Psoas muscle (tissue), 8 donors: ENCODE measurements at places on chromosomes 6 and 20.

DNA sequence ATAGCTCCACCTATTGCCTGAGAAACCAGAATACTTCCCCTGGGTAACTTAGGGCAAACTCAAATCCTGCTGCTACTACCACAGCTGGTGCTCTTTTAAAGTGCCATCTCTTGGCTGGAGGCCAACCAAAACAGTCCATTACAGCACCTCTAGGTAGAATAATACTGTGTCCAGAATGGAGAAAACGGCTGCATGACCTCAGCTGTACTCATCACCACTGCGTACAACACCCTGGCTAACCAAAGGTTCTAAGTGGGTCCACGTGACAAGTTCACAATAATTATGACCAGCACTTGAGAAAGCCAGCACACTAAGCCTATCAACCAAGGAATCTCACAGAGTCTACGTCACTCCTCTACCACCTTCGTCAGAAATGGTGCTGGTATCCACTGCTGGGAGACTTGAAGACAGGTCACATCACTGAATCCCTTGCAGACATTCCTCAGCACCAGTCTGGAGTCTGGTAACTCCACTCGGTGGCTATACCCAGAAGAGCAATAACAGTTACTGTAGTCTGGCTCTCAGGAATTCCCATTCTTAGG, 40.9 kb upstream of the PKIB start:
- no peak for DNase-seq

- DNase-seq: no peak
Measured at GRCh38 chr20:61300293-61300692, 48.2 kb downstream of the CDH4 start.

- no peak for DNase-seq
Measured at GRCh38 chr6:126367849-126368248, 27.9 kb downstream of the CENPW start.

DNA sequence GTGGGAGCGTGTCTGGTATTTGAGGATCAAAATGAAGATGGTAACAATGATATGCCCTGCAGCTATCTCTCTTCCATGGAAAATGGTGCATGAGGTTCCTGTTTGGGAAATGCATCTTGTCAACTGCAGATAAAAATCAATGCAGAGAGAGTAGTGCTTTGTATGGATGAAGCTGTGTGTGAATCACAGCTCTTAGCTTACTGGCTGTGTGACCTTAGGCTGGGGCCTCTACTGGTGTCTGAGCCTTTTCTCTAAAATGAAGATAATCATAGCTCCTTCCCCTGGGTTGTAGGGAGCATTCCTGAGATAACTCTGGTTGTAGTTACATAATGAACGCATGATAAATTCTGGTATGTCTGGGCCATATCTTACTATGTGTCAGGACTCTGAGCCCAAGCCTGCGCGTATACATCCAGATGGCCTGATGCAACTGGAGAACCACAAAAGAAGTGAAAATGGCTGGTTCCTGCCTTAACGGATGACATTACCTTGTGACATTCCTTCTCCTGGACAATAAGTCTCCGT, 19.6 kb downstream of the ANGPT4 start:
- DNase-seq: no peak

- no peak for DNase-seq
Measured at GRCh38 chr20:40769677-40770285, 80.7 kb upstream of the MAFB start.

DNA sequence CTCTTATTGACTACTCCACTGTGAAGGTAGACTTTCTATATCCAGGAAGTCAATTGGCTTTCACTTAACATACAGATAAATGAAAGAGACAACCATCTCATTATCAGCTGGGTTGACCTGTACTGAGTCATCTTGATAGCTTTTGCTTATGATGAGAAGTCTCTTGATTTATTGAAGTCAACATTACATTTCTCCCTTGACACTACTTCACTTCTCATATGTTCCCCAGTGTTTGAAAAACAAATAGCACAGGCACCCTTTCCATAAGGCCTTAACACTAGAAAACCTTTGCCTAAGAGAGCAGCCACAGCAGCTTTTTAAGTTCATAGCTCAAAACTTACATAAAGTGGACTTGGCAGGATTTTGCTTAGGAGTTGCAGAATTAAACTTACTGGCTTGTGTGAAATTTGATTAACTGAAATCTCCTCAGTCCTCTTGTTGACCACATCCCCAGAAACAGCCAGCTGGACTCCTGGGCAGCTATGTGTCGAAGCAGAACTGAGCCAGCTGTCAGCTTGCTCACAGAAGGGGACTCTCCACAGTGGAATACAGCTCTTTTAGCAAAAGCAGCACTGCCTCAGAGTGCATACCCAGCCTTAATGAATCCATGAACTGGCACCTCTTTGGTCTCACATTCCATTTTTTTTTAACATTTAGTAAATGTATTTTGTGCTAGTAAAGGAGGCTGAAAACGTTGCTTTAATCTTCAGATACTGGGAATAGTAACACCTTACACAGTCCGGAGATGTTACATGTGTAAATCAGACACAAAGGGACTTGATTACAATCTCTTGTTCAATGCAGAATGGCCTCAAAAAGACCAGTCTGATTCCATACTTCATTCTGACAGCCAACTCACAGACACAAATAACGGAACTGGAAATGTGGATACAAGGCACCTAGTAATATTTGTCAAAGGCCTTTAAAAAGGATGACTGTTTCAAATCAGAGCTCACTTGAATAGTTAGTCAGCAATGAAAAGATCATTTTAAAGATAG, 1532.7 kb downstream of the HACE1 start:
- no peak for DNase-seq

DNA sequence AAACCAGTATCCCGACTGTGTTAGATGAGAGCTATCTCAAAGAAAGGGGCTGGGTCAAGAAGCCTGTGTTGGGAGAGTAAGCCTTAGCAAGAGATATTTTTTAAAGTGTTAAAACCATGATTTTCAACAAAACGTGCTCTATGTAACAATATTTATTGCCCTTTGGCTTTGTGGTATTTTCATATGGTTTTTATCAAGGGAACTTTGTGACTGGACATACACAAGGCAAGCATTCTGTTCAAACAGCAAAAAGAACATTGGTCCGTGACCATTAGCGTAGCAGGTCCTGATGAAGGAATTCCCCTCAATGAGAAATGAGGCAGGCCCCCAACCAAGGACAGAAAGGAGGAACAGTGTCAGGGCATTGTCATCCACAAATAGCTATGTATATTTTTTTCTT, 222.6 kb downstream of the MYLK4 start:
- no peak for DNase-seq

- DNase-seq: peak; percentile 60
Measured at GRCh38 chr20:19888269-19888671, 128.9 kb upstream of the NAA20 start.

- no peak for DNase-seq
Measured at GRCh38 chr6:128567029-128567428, 46.6 kb upstream of the PTPRK start.
